Aorta (tissue), 5 donors: ENCODE measurements at places on chromosomes 4 and X. TPM values are rescaled to one million over a fixed set of nuclear protein-coding genes. Genes with fewer than 3 reads are reported as not detected.

- H3K27me3 ChIP-seq = no peaks in the 10 kb centered on the region
- H3K36me3 ChIP-seq = no peaks in the 10 kb centered on the region
- DNase-seq = no peak
Measured at GRCh38 chr4:174869339-174869738, 40.3 kb upstream of the GLRA3 start.

APLN gene
- total RNA-seq = 24.0 TPM

MMRN1 gene
- 24.5 TPM for total RNA-seq

- no peaks in the 10 kb centered on the region for H3K4me1 ChIP-seq
- H3K4me3 ChIP-seq = no peak overlapping the region
- peaks cover 2% of the 10 kb centered on the region for H3K27me3 ChIP-seq
- H3K27ac ChIP-seq = no peak overlapping the region
- DNase-seq = no peak
Measured at GRCh38 chr4:25857403-25857802, 5.4 kb downstream of the SEL1L3 start.

DNA sequence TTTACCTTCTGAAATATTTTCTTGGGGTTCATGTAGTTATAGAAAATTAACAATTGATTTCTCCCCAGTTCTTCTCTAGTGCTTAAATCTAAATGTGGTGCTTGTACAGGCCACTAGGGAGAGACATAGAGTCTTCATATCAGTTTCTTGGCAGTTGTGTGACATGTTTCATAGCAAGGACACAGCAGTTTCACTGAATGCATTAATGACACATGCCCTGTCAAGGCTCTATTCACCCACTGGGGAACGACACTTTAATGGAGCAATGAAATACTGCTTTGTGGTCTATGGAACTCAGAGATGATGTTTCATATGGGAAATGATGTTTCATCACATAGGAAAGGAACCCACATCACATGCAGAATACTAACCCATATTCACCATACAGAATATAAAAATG lies 2.8 kb downstream of the VEGFC start:
- no peaks in the 10 kb centered on the region for H3K36me3 ChIP-seq
- no peak for DNase-seq
- no peak overlapping the region for H3K27ac ChIP-seq
- no peak overlapping the region for H3K4me3 ChIP-seq
- H3K4me1 ChIP-seq = no peaks in the 10 kb centered on the region

L1CAM gene
- 11.6 TPM for total RNA-seq

DNA sequence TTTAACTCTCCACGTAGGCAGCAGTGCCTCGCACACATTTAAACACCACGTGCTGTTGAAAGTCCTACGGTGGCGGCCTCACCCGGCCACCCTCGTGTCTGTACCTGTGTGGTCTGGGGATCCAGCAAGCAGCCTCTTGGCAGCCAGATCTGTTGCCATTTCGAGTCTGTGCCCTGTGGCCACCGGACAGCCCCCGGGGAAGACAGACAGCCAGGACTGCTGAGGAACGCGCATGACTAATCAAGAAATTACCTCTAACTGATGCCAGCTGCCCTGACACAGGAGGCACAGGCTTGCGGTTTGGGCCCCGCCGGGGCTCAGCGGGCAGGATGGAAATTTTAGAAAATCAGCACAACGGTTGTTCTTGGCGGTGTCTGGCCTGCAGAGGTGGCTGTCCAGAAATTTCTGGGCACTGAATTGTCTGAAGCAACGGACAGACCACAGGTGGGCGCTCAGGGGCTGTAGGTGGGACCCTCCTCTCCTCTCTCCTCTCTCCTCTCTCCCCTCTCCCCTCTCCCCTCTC lies 15.6 kb upstream of the ASMTL start:
- no peaks in the 10 kb centered on the region for H3K27me3 ChIP-seq
- H3K4me3 ChIP-seq = no peak overlapping the region
- no peak overlapping the region for H3K27ac ChIP-seq

GRCh38 chrX:97330151-97330550 lies 446.4 kb downstream of the RPA4 start:
- no peaks in the 10 kb centered on the region for H3K27me3 ChIP-seq
- no peaks in the 10 kb centered on the region for H3K36me3 ChIP-seq
- no peaks in the 10 kb centered on the region for H3K4me1 ChIP-seq
- no peak overlapping the region for H3K4me3 ChIP-seq

CT55 gene
- total RNA-seq = not detected

DNA sequence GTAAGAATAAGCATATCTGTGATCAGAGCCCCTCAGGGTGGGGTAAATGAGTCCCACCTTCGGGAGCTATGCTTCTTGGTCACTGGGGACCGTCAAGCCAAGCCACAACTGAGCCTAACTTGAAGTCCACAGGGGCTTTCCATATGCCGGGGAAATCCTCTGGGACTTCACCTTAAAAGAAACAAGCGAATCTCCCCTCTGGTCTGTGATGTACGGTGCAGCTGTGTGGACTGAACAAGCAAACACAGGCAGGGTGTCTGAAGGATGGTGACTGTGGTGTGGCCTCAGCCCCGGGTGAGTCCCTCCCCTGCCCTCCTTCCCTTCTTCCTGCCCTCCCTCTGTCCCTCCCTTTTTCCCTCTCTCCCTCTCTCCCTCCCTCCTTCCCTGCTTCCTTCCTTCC lies 29.7 kb upstream of the PPP2R2C start:
- H3K4me3 ChIP-seq = no peak overlapping the region
- H3K27ac ChIP-seq = no peak overlapping the region
- H3K27me3 ChIP-seq = peaks cover 2% of the 10 kb centered on the region
- H3K36me3 ChIP-seq = no peaks in the 10 kb centered on the region

GRCh38 chr4:79906303-79906702 lies 166.7 kb downstream of the ANTXR2 start:
- peaks cover 15% of the 10 kb centered on the region for H3K36me3 ChIP-seq
- H3K4me3 ChIP-seq = no peak overlapping the region
- no peak overlapping the region for H3K27ac ChIP-seq
- DNase-seq = no peak
- no peaks in the 10 kb centered on the region for H3K4me1 ChIP-seq
